LHCN-M2 (cell line): ENCODE measurements at places on chromosomes 4 and X. TPM values are rescaled to one million over a fixed set of nuclear protein-coding genes. Genes with fewer than 3 reads are reported as not detected.

DNA sequence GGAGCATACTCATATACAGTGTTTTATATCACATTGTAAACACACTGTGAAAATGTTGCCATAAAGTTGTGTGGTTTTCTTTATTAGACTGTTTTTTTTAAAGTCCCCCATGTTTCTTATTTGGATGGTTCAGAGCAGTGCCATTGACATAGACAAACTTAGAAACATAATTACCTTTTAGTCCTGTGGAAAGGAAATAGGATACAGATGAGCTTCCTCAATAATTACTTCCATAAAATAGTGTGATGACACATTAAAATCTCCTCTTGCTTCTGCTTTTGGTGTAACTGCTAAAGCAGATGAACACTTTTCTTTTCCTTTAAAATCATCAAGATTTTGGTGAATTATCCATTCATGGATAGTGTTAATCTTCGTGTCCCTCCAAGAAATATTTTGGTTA is 52.9 kb upstream of the LIMCH1 start:
- no peak for DNase-seq

DNA sequence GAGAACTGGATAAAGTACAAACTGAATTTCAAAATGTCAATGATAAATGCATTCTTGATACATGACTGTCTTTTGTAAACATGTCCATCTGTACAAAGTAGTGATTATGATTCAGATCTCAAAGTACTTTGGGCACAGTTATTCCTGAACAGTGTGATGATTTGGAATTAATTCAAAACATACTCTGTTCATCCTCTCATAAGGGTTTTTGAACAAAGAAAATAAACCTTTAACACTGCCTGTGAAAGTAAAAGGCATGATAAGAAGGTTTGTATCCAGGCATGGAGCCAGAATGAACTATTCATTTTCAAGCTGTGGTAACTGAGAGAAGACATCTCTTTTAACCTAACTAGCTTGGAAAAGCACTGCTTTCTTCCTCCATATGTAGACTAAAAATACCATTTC is 883 bp upstream of the KLHL4 start:
- DNase-seq: peak; percentile 73

GRCh38 chr4:174592985-174593335 is 70.7 kb upstream of the HPGD start:
- peak; percentile 79 for DNase-seq

DNA sequence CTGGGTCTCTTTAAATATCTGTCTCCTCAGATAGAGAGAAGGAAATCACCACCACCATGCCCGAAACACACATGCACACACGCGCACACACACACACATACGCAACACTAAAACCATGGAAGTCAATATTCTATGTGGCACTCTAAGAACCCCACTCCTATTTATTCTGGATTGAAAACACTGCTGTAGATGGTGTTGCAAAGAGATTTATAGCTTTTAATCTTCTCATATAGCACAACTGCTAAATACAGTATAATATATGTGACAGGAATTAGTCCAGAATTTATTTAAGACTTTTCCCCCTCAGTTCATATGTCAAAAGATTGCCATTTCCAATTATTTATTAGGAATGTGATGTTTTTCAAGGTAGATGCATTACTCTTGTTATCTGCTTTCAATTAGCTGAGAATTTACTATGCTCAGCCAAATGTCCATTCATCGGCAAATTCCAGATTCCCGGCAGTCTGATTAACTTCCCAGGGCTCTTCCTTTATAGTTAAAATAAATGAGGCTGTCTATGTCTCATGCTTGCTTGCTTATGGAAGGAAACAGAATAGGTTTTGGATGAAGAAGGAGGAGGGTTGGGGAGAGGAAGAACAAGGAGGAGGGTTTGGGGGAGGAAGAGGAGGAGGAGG is 115.4 kb upstream of the NDP start:
- no peak for DNase-seq

DNA sequence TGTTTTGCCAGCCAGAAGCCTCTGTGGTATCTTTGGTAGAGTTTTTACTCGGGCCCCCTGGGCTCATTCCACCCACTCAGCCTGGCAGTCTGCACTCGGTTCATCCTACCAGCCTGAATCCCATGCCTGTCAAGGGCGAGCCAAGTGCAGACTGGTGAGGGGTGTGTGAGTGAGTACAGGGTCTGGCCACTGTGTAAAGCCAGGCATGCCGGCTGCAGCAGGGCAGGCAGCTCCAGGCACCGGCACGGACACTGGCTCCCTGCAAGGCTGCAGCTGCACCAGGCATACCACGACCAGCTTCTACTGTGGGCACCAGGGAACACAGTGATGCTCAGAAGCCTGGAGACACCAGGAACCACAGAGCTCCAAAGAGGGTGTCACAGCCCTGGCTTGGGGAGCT is 194.0 kb upstream of the GALNT7 start:
- DNase-seq: no peak

SMIM10L2A gene
- total RNA-seq: 0.11 TPM in 1 of 2 replicates, not detected in the other

NAP1L5 gene
- total RNA-seq: 14.4 and 16.8 TPM in 2 replicates

DNA sequence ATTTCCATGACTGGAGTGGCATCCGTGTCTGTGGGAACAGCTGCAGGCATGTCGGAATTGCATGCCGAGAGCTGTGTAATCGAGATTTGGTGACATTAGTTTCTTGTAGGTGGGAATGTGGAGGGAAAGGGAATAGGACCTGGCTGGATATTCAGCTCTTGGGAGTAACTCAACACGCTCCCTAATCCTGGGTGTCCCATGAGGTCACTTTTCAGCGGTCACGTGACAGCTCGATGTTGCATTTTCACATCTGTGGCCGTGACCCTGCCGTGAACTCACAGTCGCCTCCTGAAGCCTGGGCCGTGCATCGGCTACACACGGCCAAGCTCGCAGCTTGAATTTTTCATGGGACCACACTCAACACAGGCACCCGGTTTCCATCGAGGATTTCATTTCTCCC is 25.8 kb upstream of the PSAPL1 start:
- DNase-seq: peak; percentile 28

RAB39B gene
- total RNA-seq: 0.06 and 0.19 TPM in 2 replicates

GRCh38 chrX:21438792-21439191 is 64.6 kb downstream of the CNKSR2 start:
- no peak for DNase-seq

DNA sequence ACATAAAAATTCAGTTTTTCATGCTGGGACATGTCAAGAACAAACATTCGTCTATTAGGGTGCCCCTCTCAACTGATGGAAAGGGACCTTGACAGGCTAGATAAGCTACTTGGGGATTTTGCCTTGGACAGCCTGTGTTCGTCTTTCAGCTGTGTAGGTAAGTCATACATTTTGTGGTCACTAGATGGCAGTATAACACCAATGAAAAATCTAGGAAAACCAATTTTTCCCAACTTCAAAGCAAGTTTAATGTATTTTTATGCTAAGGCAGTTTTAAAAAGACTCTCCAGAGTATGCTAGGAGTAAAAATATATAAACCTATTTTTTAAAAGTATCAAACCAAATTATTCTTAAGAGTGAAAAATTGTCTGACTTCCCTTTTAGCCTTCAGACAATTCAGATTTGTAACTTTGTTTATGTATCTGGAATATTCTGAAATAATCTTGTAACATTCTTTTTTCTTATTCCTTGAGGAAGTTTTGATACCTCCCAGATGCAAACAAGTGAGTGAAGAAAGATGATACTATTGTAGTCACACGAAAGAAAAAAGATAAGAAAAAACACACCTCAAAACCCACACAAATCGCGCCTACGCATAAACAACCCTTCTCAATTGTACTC is 158.3 kb downstream of the CPE start:
- DNase-seq: peak; percentile 35

DLG3 gene
- total RNA-seq: 6.8 and 13.5 TPM in 2 replicates

BMP2K gene
- 26.5 and 33.2 TPM in 2 replicates for total RNA-seq

GRCh38 chr4:157889788-157890187 is 283.0 kb downstream of the GASK1B start:
- DNase-seq: no peak

VCX2 gene
- total RNA-seq: not detected in 2 replicates

GRCh38 chrX:152902502-152902820 is 4.6 kb downstream of the ZNF185 start:
- no peak for DNase-seq

- DNase-seq: peak; percentile 67
These were observed 212.4 kb upstream of the TTC29 start for GRCh38 chr4:147157860-147158701.

WAS gene
- total RNA-seq: not detected in 2 replicates

DNA sequence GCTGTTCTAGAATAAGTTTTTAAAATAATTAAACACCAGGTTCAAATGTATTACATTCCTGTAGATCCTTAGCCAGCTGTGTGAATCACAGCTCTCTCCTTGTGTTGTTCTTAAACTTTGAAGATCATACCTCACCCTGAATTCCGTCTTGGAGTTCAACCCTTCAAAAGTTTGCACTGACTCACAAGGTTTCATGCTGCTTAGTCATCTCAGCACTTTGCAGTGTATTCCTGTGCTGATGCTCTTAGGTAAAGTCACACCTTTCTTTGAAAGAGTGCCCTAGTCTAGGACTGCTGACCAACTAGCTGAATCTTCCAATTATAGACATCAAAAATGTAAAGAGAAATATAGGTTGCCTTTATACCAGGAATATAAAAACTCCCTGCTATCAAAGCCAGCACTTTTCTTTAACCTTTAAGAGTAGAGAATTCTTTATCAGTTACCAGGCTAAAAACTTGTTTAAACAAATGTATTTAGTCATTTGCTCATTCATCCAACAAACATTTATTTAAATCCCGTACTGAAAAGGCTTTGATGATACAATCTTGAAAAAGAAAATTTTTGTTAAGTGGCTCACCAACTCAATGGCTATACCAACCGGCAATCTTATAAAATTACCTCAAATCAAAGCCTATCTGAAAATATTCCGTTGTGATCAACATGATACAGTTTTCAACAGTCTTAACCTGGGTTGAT is 169.7 kb downstream of the RAP1GDS1 start:
- DNase-seq: peak; percentile 83

DNA sequence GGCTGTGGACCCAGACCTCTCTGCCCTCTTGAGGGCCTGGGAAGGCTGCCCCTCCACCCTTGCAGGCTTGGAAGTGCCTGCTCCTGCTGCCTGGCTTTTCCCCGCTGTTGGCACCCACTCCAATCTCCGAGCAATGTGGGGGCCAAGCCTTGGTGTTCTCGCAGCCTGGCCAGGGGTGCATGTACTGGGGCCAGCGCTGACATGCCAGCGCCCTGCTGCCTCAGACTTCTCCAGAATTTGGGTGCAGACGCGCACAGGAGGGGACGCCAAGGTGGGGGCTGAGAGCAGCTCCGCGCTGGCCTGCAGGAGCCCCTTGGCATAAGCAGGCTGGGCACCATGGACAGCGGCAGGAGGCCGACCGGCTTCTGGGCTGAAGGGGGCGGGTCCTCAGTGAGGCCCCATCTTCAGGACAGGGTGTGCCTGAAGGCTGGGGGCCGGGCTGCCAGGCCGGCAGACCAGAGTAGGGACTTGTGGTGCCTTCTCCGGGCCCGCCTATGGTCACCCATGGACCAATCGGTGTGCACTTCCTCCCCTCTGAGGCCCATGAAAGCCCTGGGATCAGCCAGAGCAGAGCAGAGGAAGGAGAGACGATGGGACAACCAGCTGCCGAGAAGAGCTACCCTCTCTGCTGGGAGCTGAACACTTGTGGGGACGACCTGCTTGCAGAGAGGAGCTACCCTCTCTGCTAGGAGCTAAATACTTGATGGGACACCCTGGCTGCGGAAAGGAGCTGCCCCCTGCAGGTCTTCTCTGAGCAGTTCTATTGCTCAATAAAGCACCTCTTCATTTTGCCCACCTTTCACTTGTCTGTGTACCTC is 118.3 kb downstream of the DNAAF6 start:
- DNase-seq: peak; percentile 7

GPR143 gene
- 0.17 TPM in 1 of 2 replicates, not detected in the other for total RNA-seq

MAP7D3 gene
- 15.3 and 15.5 TPM in 2 replicates for total RNA-seq

- no peak for DNase-seq
These were observed 40.6 kb upstream of the LSM6 start for GRCh38 chr4:146134761-146135445.
